ENCODE measurements at places on chromosomes 2 and 18.

DNA sequence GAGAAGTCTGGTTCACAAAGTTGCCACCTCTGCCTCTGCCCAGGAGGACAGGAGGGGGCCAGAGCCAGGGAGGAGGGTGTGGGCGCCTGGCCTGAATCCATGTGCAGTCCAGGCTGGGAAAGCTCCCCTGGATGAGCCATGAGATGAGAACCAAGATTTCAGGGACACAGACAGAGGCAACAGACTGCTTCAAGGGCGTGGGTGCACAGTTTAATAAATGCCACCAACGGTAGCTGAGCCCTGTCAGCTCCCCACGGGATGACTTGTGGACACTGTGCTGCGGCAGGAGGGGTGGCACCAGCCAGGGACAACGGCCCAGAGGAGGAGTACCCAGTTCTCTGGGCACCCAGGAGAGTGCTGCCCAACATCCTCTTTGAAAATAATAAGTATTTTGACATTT is 15.2 kb downstream of the CAPG start:
- DNase-seq = no peak

GRCh38 chr2:3113122-3113521 is 264.5 kb downstream of the EIPR1 start:
- no peak for DNase-seq

DNA sequence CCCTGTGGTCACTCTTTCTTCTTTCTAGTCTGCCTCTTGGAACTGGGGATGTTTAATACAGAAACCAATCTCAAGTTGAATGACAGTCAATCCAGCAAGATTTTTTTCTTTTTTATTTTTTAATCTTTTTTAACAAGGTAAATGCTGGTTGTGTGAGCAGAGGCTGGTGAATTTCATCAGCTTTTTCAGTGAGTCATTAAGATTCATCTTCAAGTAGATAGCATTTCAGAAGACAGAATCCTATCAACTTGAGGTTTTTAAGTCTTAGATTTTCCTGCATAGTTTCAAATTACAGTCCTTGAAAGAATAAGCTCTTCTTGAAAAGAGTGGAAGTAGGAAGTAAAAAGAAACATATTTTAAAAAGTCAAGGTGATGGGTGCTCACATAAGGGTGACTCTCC is 12.4 kb downstream of the SLC8A1 start:
- DNase-seq = no peak

DNA sequence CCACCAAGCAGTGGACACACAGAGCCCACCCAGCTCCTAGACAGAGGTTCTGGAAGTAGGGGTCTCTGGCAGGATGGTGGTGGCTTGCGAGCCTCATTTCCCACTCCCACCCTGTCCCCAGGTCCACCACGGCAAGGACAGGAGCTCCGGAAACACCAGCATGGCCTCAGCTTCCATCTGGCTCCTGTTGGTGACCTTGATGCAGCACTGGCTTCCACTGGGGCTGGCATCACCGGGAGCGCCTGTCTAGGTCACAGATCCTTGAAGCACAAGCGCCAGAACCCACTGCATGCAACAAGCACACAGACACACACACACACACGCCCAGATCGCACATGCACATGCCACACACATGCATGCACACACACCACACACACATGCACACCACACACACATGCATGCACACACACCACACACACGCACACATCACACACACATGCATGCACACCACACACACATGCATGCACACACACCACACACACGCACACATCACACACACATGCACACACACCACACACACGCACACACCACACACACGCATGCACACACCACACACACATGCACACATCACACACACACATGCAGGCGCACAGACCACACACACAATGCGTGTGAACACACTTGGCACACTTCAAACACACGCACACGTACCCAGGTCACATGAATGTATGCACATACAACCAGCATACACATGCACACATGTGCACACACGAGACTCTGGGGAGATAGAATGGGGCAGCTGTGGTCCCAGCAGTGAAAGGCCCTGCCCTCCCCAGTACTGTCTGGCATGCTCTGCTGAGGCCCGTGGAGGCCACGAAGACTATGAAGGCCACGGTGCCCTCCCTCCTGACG is 63.7 kb downstream of the TWIST2 start:
- DNase-seq = no peak

GRCh38 chr18:58359218-58359617 is 269.7 kb downstream of the ALPK2 start:
- no peak for DNase-seq

- DNase-seq = no peak
Measured at GRCh38 chr2:13067508-13067907, 350.8 kb downstream of the TRIB2 start.

- DNase-seq = no peak
Measured at GRCh38 chr2:72745679-72746368, 80.0 kb downstream of the EXOC6B start.

Measured in stimulated activated CD4-positive, alpha-beta T cell treated with anti-CD3 and anti-CD28 coated beads, Interleukin-1b, Interleukin-23, amount 100 ng/mL, for 24 hours (primary cell).